ENCODE measurements at places on chromosomes 13 and 19.

GRCh38 chr19:34639491-34640085 is 37.4 kb downstream of the SCGB2B2 start:
- DNase-seq: peak; percentile 15

GRCh38 chr13:95067303-95067702 is 233.9 kb downstream of the ABCC4 start:
- no peak for DNase-seq

GRCh38 chr19:33231511-33231910 is 5.9 kb upstream of the SLC7A10 start:
- no peak for DNase-seq

GRCh38 chr13:110726726-110727125 is 13.2 kb downstream of the ING1 start:
- no peak for DNase-seq

DNA sequence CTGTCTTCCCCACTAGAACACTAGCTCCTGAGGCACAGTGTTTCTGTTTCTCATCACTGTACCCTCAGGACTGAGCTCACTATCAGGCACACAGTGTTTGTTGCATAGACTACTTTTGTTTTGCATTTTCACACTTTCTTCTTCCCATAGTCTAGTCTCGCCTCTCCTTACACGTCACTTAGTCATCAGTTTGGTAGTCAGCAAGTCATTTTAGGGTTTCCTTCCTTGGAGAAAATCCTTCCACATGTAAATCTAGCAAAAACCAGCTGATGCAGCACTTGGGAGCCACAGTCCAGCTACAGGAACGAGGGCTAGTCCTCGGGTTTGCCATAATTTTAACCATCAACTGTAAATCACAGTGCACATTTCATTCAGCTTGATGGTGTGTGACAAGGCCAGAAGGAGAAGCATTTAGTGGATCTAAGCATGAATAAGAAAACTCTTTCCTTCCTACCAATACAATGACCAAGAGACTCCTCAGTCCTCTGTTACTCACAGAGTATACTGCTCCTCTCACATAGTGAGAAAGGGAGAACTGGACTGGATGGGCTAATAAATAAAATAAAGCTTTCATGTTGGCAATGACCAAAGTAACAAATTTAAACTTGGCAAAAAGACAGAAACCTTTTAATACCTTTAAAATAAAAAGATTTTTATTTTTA is 221.0 kb downstream of the KLF12 start:
- peak; percentile 57 for DNase-seq

- DNase-seq: no peak
Observed at GRCh38 chr13:94216476-94216875, 263.0 kb downstream of the DCT start.

GRCh38 chr13:39012608-39013007 is 22.0 kb upstream of the STOML3 start:
- no peak for DNase-seq
